Putamen (tissue), 1 donor: ENCODE measurements at places on chromosomes 4 and X.

- DNase-seq: no peak
Observed at GRCh38 chr4:13918991-13919441, 291.5 kb upstream of the BOD1L1 start.

DNA sequence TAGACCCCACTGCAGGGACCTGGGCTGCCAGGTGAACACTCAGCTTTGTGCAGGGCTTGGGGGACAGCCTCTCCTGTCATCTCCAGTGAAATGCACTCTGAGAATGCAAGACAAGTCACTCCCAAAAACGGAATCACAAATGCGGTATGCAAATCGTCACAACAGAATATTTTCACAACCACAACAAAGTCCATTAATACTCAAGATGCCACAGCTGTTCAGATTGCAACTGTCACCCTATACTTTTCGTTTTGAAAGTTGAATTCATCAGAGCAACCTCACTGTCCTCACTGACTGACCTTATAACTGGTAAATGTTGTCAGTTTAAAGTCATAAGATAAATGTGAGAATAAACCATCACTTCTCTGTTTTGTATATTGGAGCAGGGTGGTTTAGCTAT is 16.6 kb downstream of the JAKMIP1 start:
- no peak for DNase-seq

DNA sequence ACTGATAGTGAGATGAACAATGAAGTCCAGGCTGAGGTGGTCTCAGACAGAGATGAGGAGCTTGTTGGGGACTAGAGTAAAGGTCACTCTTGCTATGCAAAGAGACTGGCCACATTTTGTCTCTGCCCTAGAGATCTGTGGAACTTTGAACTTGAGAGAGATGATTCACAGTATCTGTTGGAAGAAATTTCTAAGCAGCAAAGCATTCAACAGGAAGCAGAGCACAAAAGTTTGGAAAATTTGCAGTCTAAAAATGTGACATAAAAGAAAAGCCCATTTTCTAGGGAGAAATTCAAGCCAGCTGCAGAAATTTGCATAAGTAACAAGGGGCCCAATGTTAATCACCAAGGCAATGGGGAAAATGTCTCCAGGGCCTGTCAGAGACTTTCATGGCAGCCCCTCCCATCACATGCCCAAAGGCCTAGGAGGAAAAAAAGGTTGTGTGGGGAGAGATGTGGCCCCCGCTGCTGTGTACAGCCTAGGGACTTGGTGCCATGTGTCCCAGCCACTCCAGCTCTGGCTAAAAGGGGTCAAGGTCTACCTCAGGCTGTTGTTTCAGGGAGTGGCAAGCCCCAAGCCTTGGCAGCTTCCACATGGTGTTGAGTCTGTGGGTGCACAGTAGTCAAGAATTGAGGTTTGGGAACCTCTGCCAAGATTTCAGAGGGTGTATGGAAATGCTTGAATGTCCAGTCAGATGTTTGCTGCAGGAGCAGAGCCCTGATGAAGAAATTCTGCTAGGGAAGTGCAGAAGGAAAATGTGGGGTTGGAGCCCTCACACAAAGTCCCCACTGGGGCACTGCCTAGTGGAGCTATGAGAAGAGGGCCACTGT is 262.8 kb downstream of the DKK2 start:
- no peak for DNase-seq

GRCh38 chr4:139154538-139154937 is 22.5 kb downstream of the ELF2 start:
- DNase-seq: no peak

GRCh38 chrX:35741142-35741541 is 57.0 kb upstream of the MAGEB16 start:
- DNase-seq: no peak

GRCh38 chrX:149121206-149121920 is 383.7 kb downstream of the IDS start:
- no peak for DNase-seq

DNA sequence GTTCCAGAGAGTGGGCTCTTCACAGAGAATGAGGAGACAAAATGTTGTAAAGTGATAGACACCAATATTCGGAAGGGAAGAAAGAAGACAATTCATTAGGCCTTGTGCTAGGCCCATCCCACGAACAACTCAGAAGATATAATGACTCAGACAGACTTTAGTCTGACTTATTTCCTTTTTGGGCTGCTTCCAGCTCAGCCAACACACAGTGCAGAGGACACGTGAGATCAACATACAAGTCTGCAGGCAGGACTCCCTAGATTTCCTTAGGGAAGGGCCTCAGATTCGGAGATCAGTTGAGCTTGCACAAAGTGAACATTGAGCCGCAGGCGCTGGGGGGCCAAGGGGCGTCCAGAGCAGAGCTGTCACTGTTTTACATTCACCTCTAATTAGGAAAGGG is 290.7 kb upstream of the TENM3 start:
- DNase-seq: no peak

DNA sequence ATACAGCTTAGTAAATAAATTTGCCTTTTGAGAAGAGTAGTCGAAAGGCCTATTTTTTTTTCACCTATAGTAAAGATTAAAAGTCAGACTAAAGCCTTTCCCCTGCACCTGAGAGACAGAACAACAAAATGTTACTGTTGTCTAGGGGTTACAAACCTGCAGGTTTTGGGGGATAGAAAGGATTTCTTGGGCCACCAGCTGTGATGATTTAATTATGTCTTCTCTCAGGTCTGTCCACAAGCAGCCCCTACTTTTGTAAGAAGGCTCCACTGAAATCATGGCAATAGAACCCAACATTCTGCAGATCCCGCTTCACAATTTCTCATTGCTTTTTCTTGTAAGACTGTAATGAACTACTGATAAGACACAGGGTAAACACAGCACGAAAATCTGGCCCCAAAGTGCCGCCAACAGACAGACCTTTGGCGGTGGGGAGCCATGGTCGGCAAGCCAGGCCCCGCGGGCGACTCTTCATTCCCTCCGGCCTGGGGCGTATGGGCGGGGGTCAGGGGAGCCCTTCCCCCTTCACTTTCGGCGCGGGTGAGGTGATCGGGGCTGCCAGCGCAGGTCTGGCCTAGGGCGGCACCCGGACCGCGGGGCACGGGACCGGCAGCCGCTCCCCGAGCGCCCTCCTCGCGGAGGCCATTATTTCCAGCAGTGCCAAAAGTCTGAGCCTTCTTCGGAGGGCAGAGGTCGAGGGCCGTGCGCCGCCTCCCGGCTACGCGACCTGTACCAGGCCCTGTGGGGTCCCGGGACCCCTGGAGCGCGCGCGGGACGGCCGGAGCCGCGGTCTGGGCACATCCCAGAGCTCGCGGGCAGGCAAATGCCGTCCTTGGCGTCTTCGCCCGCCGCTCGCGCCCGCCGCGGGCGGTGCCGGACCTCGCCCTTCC is 812 bp upstream of the KDM6A start:
- DNase-seq: peak; percentile 4

DNA sequence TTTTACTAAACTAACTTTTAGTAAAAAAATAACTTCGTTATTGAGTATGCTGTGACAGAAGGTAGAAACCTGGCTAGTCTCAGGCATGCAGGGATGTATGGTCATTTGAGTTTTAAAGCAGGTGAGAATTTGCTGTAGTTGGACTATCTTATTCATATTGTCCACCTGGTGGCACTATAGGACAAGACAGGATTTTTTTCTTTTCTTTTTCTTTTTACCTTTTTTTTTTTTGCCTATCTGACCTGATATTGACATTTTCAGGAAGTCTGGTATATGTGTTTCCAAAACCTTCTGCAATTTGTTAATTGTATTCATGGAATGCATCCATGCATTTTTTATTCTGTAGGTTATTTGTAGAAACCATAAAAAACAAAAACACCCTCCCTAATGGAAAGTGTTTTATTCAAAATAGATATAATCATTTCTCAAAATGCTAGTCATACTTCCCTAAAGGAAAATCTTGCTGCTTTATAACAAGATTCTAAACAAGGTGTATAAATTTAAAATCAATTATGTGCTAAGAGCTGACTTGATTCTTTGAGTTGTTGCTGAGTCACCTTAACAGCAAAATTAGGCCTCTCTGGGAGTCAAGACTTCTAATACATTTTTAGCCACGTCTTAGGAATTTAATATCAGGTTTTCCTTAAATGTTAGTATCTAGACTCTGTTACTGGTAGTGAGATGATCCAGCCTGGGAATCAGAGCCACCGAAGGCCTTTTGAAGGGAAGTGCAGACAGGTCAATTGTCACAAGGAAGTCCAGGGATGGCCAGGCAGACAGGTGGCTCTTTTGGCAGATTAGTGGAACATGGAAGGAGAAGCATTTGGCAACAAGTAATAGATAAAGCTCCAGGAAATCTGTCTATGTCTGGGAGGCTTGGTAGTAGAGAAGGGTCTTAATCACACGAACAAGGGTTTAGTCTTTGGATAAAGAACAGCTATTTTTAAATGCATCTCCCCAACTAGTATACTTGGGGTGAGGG is 201.3 kb upstream of the GNPDA2 start:
- no peak for DNase-seq

DNA sequence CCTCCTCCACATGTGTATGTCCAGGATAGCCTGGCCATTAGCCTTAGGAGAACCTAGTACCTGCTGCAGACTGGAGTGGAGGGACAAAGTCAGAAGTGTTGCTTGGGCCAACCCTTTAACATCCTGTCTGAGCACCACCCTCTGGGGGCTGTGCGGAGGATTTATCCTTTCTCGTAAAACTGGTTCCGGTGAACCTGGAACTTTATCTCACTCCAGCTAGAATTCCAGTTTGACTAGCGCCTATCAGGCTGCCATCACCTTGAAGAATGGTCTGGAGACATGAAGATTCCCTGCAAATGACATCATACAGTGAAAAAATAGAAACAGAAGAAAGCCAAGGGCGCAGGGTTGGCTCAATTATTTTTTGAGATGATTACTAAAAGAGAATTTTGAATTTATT is 4.0 kb downstream of the TCEAL8 start:
- no peak for DNase-seq

DNA sequence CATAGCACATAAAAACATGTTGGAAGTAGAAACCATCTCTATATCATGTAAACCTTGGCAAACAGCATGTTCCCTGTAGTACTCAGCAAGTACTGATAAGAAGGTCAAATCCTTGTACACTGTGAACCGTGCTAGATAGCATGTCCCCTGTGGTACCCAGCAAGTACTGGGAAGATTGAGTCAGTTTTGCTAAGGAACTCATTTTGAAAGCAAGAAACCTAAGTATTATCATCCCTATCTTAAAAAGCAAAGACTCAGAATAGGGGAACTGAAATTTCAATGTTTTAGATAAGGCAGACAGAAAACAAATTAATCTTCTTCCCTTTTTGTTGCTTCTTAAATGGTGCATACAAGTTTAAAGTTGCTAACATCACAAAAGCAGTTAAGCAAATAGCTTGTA is 180.2 kb downstream of the RBM46 start:
- DNase-seq: no peak

DNA sequence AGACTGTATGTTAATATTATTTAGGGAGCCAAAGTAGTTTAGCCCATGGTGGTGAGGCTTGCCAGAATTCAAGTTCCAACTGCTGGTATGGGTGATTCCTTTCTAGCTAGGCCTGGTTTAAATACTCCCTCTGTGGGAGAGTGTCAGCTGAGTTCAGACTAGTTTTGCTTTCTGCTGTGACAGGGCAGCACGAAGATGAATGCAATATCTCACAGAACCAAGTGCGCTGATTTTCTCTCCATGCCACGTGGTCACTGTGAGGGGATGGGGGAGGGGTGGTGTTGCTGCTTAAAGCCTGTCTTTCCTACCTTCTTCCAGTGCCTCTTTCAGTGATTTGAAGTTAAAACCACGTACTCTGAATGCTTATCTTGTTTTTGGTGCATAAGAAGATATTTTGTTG is 445.7 kb upstream of the CXorf51B start:
- no peak for DNase-seq

DNA sequence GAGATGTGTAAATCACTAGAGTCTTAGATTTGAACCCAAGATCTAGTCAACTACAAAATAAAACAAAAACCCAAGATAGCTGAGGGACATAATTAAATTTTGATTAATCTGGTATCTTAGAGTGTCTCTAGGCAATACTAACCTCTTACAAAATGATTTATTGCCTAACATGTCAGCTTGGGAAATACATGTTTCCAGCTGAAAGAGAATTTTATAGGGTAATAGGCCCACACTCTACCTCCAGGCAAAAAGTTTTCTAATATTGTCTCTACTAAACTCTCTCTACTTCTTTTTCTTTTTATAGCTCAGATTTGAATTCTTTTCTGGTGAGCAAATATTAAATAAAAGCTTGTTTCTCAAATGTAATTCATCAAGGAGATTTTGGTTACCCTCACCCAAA is 263.2 kb downstream of the IL15 start:
- DNase-seq: no peak

DNA sequence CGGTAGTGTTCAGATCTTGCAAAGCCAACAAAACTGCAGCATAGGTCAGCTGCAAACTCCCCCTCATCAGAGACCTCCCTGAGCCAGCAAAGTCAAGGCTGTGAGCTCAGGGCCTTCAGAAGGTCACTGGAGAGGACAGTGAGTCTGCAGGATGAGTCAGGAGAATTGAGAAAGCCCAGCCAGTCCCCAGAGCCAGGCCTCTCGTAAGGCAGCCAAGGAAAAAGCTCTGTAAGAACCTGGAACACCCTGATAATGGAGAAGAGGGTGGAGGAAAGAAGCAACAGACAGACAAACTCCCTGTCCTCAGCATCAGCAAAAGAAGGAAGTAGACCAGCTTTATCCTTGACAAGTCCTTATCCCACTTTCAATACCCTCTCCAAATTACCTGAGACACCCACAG is 33.0 kb downstream of the GRIA3 start:
- no peak for DNase-seq

DNA sequence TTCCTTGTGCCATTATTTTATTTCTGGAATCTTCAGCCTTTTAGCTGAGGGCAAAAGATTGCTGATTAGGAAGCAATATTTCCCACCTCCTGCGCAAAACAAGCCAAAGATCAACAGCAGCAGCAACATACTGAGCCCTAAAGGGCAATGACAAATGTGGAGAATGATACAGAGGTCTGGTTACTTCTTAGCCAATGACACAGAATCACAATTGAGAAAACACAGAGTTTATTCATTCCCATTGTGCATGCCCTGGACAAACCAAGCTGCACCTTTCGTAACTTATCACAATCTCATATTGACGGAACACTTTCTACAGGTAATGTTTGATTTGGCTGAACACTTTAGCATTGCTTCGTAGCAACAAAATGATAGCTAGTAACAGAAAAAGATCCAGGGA is 13.4 kb downstream of the F9 start:
- no peak for DNase-seq

- DNase-seq: no peak
Observed at GRCh38 chr4:62528874-62529273, 1328.7 kb downstream of the ADGRL3 start.

DNA sequence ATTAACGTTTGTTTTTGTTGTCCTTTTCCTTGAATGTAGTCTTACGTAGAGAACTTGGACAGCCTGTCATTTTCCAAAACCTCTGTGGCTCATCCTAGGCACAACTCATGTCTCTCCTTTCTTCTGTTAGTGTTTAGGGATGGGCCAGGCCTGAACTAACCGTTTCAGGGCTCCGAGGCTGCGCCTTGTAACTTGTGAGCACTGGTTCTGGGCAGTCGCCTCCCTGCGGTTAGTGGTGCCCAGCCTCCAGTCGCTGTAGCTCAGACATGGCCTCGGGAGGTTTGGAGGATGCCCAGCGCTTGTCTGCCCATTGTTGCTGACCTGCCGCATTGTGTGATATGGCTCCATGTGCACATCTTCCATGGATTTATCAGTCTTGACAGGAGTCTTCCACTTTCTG is 32.8 kb downstream of the TMEM131L start:
- DNase-seq: no peak

- no peak for DNase-seq
Observed at GRCh38 chrX:10397349-10397748, 223.0 kb downstream of the MID1 start.
